ENCODE measurements at places on chromosomes 5 and 9.
A peak's percentile ranks its signal among the peaks of the same experiment; 100 is the strongest.

DNA sequence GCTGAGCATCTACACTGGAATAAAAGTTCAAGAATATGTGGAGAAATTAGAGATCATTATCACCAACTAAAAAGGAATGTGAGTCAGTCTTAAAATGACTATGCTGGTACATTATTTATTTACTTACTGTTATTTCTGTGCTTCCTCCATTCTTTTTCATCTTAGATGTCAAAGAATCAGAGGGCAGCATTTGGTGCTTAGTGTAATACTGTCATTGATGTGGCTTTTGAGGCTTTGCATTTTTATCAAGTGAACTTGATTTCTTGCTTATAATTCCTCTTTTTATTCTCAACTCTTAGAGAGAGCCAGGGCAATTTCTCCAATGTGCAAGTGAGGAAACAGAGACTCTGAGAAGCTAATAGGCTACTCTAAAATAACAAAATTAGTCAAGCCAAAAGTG is 163.7 kb upstream of the TRPC7 start:
- DNase-seq: no peak

GRCh38 chr5:96509316-96509715 is 76.3 kb upstream of the PCSK1 start:
- no peak for DNase-seq

- DNase-seq: no peak
Observed at GRCh38 chr5:37424441-37424840, 45.3 kb downstream of the WDR70 start.

DNA sequence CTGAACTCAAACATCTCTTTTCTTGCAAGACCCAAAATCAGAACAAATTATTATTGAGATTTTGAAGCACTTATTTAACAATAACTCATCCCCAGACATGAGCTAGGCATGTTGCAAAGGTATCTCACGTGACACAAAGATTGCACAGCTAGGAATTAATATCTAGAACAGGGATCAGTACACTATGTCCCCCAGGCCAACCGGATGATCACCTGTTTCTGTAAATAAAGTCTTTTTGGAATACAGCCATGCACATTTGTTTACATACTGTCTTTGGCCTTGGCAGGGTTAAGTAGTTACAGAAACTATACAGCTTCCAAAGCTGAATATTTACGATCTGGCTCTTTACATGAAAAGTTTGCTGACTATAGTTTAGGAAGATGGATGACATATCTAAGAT is 287.7 kb downstream of the ACTL7B start:
- no peak for DNase-seq

DNA sequence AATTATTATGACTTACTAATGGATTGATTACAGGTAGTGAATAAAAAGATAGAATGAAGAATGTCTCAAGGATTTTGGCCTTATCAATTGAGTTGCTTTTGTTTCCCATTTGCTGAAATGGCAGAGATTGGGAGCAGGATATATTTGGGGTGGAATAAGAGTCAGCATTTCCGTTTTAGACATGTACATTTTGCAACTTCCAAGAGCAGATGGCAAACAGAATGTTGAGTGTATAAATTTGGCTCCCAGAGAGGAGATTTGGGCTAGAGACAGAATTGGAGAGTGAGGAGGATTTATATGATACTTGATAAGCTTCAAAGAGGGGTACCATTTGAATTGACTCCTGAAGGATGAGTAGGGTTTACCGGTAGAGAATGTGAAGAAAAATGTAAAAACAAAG is 437.9 kb upstream of the PAPPA start:
- DNase-seq: no peak

DNA sequence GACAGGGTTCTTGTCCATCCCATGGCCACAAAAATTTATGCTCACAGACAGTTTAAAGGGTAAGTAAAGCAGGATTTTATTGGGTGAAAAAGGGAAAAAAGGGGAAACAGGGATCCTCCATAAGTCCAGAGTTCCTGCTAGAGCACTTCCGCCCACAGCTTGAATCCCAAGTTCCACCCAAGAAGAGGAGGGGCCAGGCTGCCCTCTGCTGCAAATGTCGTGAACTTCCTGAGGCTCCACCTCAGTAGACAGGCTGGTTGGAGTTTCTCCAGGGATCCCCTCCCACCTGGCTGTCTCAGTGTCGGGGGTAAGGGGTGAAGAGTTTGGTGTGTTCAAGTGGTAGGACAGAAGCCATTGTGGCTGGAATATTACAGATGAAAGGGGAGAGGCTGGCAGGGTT is 275.0 kb upstream of the SGCD start:
- no peak for DNase-seq

GRCh38 chr5:110255194-110255593 is 471.3 kb downstream of the TMEM232 start:
- no peak for DNase-seq

DNA sequence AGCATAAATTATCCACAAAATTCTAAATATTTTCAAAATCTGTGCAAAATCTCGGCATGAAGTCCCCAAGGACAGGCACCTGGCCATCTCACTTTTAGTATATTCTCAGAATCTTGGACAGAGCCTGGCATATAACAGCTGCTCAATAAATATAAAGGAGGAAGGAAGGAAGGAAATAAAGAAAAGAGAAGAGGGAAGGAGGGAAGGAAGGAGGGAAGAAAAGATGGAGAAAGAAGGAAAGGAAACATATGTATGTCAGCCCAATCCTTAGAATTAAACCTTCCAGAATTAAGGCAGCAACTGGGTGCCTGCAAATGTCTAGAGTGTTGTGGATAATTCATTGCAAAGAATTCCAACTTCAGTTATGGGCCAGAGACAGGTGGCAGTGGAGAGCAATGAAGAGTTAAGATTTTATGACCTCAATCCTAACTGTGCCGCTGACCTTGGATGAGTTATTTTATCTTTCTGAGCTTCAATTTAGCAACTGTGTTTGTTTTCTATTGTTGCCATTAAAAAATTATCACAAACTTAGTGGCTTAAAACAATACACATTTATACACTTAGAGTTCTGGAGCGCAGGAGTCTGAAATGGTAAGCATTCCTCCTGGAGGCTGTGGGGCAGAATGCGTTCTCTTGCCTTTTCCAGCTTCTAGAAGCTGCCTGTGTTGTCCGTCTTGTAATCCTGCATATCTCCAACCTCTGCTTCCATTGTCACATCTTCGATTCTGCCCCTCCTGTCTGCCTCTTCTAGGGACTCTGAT is 200.9 kb upstream of the MSX2 start:
- no peak for DNase-seq

DNA sequence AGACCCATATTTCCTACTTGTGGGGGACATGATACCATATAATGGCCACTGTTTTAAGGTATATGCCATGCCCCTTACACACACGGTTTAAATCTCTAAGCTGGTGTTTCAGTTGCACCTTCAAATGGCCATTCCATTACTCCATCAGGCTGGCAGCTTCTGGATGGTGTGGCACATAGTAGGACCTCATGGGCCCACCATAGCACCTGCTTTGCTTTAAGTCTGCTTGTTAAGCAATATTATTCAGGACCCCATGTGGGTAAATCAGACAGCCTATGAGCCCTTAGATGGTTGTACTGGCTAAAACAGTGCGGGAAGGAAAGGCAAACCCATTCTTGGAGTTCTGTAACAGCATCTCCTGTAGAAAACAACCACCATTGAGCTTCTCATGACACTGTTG is 27.4 kb upstream of the PANK3 start:
- DNase-seq: no peak

- no peak for DNase-seq
Observed at GRCh38 chr5:75054134-75054930, 2.0 kb upstream of the GCNT4 start.

DNA sequence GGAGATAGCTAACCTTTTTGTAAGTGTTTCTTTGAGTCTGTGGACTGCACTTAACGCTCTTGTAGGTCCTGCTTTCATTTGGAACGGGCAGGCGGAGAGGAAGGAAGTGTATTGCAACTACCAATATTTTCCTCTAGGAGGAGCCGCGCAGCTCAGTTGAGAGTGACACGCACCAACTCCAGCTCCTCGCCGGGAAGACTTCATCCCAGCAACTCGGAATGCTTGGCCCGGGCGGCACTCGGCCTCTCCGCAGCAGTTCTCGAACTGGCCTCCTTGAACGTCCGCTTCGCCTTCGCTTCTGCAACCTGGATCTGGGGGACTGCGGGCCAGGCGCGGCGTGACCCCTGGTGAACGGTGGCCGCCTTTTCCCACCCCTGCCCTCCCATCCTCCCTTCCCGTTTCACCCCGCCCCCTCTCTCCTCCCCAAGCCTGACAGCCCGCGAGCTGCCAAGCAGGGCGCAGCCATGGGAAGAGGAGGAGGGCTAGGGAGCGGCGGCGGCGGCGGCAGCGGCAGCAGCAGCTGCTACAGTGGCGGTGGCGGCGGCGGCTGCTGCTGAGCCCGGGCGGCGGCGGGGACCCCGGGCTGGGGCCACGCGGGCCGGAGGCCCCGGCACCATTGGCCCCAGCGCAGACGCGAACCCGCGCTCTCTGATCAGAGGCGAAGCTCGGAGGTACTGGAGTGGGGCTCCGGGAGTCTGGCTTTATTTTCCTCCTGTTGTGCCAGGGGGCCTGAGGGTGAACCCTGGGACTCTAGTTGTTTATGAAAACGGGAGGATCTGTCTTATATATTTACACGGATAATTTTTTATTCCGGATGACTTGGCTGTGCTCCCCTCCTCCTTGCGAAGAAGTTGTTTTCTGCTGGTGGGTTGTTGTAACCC is at the start of gene GHR:
TSS of gene GHR (plus strand) at position 155 of the 881 bp plus-strand sequence. CDS start 142,436 bp downstream, outside the sequence.
- DNase-seq: peak; percentile 33

DNA sequence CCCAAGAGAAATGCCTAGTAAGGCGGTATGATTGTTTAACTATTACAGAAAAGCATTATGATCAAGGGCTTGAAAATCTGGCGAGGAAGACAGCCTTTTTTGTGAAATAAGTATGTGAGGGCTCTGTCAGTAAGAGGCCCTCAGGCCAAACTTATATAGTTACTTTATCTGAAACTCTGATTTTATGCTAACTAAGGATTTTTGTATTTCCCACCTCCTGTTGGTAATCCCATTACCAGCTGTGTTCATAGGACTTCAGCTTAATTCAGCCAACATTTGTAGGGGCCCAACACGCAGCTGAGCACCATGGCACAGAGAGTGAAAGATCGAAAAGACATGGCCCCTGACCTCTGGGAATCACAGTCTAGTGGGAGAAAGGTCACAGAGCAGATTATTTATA is 318.3 kb upstream of the WWC1 start:
- DNase-seq: no peak

DNA sequence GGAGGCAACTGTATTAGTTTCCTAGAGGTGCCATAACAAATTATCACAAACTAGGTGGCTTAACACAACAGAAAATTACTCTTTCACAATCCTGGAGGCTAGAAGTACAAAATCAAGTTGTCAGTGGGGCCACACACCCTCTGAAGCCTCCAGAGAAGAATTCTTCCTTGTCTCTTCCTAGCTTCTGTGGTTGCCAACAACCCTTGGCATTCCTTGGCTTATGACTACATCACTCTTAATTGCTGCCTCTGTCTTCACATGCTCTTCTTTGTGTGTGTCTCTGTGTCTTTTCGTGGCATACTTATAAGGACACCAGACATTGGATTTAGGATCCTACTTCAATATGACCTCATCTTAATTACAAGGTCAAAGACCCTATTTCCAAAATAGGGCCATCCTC is 327.5 kb downstream of the CHSY3 start:
- no peak for DNase-seq

GRCh38 chr5:141875795-141876627 is 2.2 kb downstream of the PCDH1 start:
- no peak for DNase-seq

DNA sequence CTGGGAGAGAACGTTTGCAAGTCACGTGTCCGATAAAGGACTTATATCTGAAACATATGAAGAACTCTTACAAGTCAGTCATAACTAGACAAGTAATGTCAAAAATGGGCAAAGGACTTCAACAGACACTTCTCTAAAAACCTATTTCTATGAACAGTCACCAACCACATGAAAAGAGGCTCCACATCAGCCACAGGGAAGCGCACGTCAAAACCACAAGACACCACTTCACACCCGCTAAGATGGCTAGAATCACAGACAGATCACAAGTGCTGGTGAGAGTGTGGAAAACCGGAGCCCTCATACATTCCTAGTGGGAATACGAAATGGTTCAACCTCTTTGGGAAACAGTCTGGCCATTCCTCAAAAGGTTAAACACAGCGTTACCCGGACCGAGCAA is 11.5 kb upstream of the CARD9 start:
- DNase-seq: peak; percentile 56

GRCh38 chr5:173327084-173327947 is 898 bp downstream of the STC2 start:
- peak; percentile 47 for DNase-seq

All from activated CD4-positive, alpha-beta T cell treated with anti-CD3 and anti-CD28 coated beads for 48 hours (primary cell).